ENCODE measurements at places on chromosomes 2 and 18.

GRCh38 chr18:76806301-76806700 lies 16.1 kb upstream of the ZNF236 start:
- no peak for DNase-seq

- no peak for DNase-seq
Measured at GRCh38 chr2:85550486-85550885, 10.8 kb downstream of the GGCX start.

- DNase-seq: no peak
Measured at GRCh38 chr2:71380665-71381064, 49.1 kb downstream of the ZNF638 start.

- no peak for DNase-seq
Measured at GRCh38 chr2:47899915-47900816, 6.1 kb downstream of the FBXO11 start.

GRCh38 chr18:54043484-54044251 lies 180.8 kb downstream of the MBD2 start:
- DNase-seq: no peak

DNA sequence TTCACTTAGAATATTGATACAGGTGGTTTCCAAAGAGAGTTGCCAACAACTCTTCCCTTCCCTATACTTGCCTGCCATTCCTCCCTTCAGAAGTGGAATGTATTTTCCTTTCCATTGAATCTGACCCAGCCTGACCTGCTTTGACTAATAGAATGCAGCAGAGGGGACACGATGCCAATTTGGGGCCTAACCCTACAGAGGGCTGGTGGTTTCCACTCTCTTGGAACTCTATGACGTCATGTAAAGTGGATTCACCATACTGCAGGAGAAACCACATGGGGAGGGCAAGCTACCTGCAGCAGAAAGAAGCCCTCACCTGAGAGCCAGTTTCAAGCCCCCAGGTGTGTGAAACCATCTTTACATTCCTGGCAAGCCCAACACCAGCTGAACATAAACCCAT lies 98.9 kb upstream of the TRIB2 start:
- DNase-seq: no peak

- DNase-seq: no peak
Measured at GRCh38 chr2:39464864-39465263, 27.8 kb upstream of the MAP4K3 start.

GRCh38 chr2:224569654-224570053 lies 15.5 kb downstream of the CUL3 start:
- DNase-seq: no peak

- DNase-seq: no peak
Measured at GRCh38 chr18:3495691-3496430, 45.9 kb downstream of the TGIF1 start.

DNA sequence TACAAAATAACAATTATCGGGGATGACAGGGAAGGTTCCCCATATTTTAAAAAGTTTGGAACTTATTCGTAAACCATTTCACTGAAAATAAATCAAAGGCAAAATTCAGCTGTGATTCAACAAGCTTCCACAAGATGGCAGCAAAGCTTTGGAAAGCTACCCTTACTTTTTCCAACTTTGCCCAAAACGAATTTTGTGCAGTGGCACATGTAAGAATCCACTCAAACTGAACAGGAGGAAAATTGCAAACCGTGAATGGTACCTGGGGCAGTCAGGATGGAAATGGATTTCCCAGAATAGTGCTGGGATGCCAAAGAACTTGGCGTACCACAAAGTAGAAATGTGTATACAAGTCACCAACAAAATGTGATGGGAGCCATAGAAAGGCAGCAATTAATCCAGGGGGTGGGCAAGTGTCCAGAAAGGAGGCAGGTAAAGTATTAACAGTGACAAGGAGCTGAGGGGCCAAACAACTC lies 10.7 kb downstream of the RPL31 start:
- no peak for DNase-seq

DNA sequence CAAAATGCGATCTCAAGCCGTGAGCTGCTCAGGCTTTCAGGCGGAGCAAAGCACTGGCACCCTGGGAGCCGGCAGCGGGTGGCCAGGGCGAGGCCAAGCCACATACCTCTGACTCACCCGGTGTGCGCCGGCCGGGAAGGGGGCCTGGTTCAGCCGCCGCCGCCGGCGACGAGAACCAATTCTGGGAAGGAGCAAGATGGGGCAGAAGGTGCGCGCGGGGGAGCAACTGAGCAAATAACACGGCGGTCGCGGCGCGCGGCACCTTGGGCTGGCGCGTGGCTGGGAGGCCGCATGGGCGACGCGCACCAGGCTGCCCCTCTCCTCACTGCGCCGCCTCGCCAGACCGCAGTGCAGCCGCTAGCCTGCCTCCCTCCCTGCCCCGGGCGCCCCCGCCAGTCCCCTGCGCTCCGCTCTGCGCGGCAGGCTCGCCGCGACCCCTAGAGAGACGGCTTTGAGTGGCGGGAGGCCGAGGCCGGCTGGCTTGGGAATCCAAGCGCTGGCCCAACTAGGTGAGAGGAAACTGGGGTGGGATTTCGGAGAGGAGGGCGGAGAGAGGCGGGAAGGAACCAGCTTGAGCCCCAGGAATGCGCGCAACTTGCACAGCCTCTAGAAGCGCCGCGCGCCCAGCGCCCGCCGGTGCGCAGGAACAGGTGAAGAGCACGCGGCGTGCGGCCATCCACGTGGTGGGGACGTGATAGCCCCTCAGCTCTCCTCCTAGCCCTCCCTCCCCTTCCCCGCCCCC lies 3.2 kb downstream of the NRP2 start:
- DNase-seq: no peak

DNA sequence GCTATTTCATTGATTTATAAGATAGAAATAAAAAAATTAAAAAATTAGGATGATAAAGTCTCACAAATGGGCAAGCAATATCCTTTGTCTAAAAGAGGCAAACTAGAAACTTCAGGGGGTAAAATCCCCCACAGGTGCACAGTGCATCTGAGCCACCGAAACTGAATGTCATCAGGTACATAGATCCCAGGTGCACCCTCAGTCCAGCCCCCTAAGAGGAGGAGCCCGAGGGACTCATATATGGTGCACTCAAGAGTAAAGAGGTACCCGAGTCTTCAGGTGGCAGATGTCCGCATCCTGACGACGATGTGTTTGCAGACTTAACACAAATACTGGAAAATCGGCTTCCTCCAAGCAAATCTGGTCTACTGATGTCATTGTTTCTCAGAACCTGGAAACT lies 11.3 kb downstream of the QPCT start:
- DNase-seq: no peak

GRCh38 chr2:8694737-8695136 lies 12.9 kb downstream of the ID2 start:
- no peak for DNase-seq

- no peak for DNase-seq
Measured at GRCh38 chr18:29449424-29449823, 1272.5 kb upstream of the CDH2 start.

- no peak for DNase-seq
Measured at GRCh38 chr18:36558234-36558633, 260.7 kb downstream of the FHOD3 start.

DNA sequence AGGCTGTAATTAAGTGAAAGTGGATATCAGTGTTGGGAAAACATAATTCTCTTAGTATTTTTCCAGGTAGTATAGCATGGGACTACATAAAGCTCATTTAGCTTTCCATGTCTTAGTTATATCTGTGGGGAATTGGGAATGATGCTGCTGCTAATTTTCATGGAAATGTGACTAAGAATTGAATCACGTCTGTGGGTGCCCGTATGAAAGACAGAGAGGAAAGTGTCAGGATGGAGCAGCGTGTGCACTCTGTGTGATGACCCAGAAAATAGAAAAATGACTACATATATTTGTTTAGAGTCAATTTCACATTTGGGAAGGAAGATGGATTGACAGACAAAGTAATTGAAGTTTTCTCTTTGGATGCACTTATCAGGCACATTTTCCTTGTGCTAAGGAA lies 212.1 kb downstream of the PTPRM start:
- no peak for DNase-seq

GRCh38 chr2:101773137-101773536 lies 75.6 kb downstream of the MAP4K4 start:
- no peak for DNase-seq

DNA sequence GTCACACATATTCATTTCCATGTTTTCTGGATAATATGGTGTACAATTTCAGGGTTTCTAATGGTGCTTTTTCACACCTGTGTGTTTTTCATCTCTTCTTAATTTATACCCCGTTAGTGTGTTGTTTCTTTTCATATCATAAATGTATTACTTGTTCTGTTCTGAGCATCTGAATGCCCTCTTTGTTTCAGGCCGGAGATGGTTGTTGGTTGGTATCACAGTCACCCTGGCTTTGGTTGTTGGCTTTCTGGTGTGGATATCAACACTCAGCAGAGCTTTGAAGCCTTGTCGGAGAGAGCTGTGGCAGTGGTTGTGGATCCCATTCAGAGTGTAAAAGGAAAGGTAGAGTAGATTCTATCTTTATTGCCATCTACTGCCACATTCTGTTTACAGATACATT lies 45.1 kb upstream of the TBR1 start:
- DNase-seq: no peak

DNA sequence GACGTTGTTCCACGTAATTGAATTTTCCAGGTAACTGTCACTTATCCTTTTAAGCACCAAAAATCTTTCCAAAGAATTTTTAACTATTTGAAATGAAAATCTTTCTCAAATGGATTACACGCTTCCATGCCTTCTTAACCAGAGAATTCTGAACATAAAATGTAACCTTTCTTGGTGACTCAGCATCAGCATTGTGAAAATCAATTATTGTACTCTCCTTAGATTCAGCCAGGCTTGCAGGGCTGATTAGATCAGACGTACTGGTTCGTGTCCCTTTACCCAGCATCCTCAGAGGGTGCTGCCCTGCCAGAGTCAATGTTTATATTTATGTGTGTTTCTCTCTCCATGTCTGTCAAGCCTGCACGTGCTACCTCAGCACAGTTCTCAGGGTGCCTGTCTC lies 623.9 kb downstream of the CNTNAP5 start:
- no peak for DNase-seq

DNA sequence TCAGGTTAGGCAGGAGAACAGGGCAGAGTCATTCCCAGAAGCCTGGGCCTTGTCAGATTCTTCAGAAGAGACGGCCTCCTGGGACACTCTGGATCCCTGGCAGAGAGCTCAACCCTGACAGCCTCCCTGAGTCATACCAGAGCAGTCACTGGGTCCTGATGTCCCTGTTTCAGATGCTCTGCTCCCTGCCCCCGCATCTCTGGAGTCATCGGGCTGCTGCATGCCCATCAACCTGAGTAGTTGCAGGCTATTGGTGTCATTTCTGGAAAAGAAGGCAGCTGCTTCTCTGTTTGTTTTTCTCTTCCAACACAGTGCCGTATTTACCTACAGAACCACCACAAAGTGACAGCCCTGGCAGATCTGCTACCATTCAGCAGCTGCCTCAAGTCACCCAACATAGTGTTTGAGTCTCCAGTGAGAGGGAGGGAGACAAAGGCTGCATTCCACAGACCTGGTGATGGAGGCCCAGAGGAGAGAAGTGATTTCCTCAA lies 145.1 kb downstream of the B3GNT2 start:
- DNase-seq: no peak

- no peak for DNase-seq
Measured at GRCh38 chr2:207405150-207405549, 124.6 kb upstream of the CREB1 start.

- DNase-seq: no peak
Measured at GRCh38 chr18:62446511-62446910, 76.3 kb upstream of the ZCCHC2 start.

GRCh38 chr2:227510620-227510958 lies 38.6 kb downstream of the AGFG1 start:
- DNase-seq: no peak

GRCh38 chr2:140344838-140345237 lies 1564.6 kb upstream of the NXPH2 start:
- DNase-seq: no peak

DNA sequence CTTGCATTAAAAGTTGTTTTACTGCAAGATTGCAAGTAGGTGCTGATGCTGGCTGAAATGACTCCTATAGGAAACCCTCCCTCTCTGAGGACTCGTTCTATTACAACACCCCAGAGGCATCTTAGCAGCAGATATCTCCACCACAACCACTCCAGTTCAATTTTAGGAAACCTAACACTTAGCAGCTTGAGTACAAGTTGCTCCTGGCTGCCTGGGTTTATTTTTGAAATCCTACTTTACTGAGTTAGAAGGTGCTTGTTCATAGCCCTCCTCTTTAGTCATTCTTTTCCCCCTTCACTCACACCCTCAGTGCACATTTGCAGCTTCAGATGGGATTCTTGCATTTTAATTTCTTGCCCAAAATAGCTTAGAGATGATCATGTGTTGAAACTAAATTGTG lies 111.5 kb downstream of the MTCL1 start:
- DNase-seq: no peak

DNA sequence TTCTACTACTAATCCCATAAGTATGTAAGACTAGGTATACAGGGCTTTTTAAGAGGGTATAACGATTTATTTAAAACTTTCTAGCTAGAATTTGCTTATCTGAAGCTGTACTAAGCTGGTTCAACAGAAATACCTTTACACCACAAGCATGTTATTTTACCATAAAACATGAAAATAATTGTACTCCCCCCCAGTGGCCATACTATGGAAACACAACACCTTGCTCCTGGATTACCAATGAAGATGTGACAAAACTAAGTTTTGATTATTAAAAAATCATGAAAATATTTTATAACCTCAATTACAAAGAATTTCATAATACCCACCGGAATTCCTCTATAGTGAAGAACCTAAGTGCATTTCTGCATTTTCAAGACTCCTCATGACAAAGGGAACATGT lies 27.3 kb downstream of the LPIN2 start:
- DNase-seq: no peak

DNA sequence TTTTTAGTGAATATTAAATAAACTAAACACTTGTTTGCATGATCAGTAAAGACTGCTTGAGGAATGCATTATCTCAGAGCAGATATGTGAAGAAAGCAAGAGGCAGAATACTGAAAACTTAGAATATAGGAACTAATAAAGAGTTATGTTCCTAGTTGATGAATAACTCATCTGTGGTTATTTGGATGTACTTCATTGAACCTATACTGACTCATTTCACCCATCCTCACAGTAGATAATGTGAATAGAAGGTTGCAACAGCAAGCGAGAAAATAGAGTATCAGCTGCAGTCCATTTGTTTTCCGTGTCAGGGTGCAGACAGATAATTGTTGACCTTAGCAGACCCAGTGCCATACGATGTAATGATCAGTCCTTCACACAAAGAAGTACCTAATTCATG lies 945.7 kb upstream of the LRRTM1 start:
- no peak for DNase-seq

DNA sequence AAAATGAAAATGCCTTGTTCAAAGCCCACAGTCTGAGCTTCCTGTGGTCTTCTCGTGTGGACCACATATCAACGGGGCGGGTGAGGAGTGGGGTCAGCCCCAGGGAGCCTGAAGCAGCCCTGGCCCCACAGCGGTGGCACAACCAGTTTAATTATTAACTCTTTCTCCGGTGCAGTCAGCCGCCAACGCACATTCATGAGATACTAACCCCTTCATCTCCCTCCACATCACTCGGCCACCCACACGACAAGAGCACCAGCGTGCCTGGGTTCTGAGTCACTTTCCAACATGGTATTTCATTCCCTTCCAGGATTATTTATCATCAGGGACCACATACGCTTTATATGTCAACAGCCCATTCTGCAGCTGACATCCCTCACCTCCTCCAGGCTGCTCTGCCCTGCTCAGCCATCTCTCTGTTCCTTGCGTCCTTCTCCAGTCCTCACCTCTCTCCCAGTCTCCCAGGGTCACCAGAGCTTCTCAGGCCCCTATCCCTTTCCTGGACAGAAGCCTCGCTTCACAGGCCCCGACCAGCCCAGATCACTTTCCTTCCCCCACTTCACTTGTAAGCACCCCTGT lies 48.0 kb upstream of the ID2 start:
- DNase-seq: no peak
